ENCODE measurements at places on chromosomes 4 and X. TPM values are rescaled to one million over a fixed set of nuclear protein-coding genes. Genes with fewer than 3 reads are reported as not detected.

Gene EIF1AX
- 80.4 TPM for total RNA-seq

Gene CXCL6
- total RNA-seq = 0.55 TPM

Gene RRH
- total RNA-seq = not detected

Gene CTSO
- total RNA-seq = 11.4 TPM

Gene CXCL8
- 1.8 TPM for total RNA-seq

Gene BBS12
- 3.7 TPM for total RNA-seq

Gene PPP2R3B
- 11.3 TPM for total RNA-seq
